ENCODE measurements at places on chromosomes 2 and 18.

- DNase-seq = no peak
Observed at GRCh38 chr18:24915547-24915946, 436.4 kb downstream of the ZNF521 start.

GRCh38 chr18:35390951-35391700 lies 14.0 kb upstream of the ZNF396 start:
- no peak for DNase-seq

DNA sequence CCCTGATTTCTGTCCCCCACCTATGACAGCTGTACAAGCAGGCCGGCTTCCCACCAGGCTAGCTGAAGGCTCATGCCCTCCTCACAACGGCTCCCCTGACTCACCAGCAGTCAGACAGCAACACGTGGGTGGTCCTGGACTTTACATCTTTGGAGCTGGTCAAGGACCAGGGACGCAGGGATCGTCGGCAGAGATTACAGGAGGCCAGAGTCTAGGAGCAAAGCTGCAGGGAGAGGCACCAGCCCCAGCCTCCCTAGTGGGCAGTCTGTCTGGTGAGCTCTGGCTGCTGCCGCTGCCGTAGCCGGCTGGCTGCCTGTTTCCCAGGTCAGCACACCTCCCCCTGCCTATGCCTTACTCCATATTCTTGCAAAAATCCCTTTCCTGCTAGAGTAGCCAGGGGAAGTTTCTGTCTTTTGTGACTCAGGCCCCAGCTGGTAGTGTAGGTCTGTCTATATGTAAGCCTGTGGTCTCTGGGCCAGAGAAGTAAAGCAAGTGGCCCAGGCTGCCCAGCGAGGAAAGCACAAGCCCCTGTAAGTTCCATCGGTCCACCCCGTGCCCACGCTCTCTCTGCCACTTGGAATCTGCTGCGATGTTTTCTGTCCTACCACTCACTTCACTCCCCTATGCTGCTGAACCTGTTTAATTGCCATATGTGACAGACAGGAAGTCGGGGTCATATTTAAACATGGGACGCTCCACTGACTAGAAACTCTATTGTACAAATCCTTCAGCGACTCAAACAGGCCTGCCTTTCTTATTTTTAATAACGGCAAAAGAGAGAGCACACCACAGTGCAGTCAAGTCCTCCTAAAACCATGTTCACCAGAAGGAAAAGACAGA lies 2.4 kb upstream of the ARHGEF4 start:
- no peak for DNase-seq

DNA sequence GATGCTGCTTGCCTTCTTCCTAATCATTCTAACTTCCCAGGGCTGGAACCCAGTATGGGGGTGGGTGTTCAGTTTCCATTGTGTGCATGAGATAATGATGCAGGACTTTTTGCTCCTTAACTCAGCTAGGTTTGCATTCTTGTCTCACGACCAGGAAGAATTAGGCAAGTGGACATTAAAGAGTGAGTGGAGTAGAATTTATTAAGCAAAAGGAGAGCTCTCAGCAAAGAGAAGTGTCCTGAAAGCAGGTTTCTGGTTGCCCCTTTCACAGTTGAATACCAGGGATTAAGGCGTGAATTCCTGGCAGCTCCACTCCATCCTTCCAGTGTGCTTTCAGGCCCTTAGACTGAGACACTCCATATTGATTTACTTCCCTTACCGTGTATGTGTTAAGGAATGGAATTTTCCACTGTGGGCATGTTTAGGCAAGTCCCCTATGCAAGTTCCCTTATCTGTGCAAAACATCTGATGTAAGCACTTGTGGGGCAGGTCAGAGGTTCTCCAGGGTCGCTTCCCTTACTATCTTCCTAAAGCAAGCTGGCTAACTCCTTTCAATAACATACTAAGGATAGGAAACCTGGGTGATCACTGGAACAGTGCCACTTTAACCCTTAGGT lies 126.5 kb downstream of the GPR39 start:
- no peak for DNase-seq

DNA sequence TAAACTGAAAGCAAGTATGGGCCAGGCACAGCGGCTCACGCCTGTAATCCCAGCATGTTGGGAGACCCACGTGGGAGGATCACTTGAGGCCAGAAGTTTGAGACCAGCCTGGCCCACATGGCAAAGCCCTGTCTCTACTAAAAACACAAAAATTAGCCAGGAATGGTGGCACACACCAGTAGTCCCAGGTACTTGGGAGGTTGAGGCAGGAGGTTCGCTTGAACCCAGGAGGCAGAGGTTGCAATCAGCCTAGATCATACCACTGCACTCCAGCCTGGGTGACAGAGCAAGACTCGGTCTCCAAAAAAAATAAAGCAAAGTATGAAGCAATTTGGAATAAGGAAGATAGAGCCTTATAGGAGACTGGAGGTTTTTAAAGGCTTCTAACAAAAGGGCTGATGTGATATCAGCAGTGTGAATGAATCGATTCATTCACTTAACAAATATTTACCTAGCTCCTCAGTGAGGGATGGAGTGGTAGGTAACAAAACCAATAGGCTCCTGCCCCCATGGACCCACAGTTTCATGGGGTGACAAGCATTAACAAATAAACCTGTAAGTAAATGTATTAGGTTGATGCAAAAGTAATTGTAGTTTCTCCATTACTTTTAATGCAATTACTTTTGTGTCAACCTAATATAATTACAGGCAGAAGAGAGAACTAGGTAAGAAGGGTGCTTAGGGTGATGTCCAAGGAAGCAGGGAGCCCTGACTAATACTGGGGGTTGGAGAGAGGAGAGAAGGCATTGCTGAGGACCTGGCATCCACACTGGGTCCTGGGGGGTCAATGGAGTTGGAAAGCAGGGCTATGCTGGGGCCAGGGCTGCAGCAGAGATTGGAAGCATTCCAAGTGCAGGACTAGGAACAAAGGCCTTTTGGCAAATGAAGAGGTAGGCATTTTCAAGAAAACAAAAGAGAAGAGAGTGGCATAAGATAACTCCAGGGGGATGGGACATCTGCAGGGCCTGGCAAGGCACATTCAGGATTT lies 195.4 kb upstream of the ARL4C start:
- no peak for DNase-seq

GRCh38 chr2:236555481-236555880 lies 14.1 kb upstream of the ACKR3 start:
- DNase-seq = no peak

- DNase-seq = peak; percentile 45
Observed at GRCh38 chr2:119929537-119929936, 83.3 kb upstream of the EPB41L5 start.

- DNase-seq = no peak
Observed at GRCh38 chr2:134420920-134421319, 167.0 kb downstream of the MGAT5 start.

- DNase-seq = no peak
Observed at GRCh38 chr2:230335461-230335863, 8.5 kb downstream of the SP140L start.

GRCh38 chr2:19689646-19690168 lies 212.1 kb downstream of the TTC32 start:
- DNase-seq = no peak

- DNase-seq = no peak
Observed at GRCh38 chr2:29983308-29983707, 61.9 kb upstream of the ALK start.

DNA sequence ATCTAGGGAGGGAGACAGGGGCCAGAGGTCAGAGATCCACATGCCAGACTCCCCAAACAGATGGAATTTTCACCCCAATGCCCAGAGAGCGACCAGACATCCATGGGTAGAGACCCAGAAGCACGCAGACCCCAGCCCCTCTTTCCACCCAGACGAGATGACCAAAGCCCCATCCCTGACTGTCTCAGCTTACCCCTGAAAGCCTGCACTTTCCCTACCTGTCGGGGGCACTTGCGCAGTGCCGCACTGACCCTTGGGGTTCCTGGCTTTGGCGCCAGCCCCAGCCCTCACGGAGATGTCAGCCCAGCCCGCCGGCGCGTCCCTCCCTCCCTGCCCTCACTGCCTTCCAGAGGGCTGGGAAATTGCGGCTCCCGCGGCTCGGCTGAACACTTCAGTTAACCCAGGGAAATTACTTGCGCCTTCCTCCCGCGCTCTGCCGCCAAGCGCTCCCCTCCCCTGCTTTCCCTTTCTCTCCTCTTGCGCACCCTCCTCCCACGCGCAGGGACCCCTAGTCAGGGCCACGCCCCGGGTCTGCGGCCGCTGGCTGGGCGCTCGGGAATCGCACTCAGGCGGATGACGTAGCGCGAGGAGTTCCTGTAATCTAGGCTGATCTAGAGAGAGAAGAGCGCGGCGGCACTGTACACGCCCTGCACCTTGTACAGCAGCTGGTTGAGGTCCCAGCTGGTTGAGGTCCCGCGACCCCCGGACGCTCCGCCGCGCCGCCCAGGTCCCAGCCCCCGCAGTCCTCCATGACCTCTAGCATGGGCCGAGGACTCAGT lies 12.0 kb downstream of the ALPG start:
- DNase-seq = no peak

GRCh38 chr2:184799379-184799778 lies 201.1 kb downstream of the ZNF804A start:
- DNase-seq = no peak

DNA sequence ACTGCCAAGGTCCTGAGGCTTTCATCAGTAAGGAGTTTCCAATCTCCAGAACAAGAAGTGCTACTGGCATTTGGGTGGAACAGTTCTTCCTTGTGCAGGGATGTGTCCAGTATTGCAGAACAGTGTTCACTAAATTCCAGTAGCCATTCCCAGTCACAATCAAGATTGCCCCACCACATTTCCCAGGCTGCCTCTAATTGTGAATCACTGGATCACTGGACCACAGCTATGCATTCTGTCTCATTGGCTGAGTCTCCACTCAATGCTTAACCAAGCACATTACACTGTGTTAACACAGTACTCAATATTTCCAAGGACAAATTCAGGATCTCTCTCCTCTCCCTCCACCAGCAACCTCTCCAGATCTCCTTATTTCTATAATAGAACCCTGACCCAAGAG lies 160.2 kb upstream of the CCDC150 start:
- no peak for DNase-seq

- no peak for DNase-seq
Observed at GRCh38 chr2:172278667-172279066, 148.7 kb upstream of the ITGA6 start.

DNA sequence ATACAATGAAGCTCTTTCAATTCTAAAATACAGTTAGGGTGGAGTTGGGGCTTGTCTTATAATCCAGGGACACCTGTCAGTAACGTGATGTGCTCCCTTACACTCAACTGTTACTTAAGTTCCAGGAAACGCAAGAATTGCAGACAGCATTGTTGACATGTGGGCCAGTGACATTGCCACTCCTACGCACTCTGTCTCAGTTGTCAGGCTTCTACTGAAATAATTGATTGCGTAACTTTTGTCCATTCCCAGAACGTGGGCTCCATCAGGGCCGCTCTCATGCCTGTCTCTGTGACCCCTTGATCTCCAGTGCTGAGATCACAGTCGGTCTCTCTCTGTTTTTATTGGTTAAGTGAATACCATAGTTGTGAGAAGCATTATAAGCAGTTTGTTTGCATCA lies 487.8 kb downstream of the GALR1 start:
- DNase-seq = no peak

GRCh38 chr2:23092831-23093230 lies 292.1 kb upstream of the KLHL29 start:
- no peak for DNase-seq

GRCh38 chr18:6441200-6441599 lies 26.5 kb upstream of the L3MBTL4 start:
- no peak for DNase-seq

- DNase-seq = peak; percentile 45
Observed at GRCh38 chr2:79935771-79936657, 368.5 kb downstream of the LRRTM1 start.

GRCh38 chr2:205848601-205849000 lies 166.3 kb downstream of the NRP2 start:
- no peak for DNase-seq

DNA sequence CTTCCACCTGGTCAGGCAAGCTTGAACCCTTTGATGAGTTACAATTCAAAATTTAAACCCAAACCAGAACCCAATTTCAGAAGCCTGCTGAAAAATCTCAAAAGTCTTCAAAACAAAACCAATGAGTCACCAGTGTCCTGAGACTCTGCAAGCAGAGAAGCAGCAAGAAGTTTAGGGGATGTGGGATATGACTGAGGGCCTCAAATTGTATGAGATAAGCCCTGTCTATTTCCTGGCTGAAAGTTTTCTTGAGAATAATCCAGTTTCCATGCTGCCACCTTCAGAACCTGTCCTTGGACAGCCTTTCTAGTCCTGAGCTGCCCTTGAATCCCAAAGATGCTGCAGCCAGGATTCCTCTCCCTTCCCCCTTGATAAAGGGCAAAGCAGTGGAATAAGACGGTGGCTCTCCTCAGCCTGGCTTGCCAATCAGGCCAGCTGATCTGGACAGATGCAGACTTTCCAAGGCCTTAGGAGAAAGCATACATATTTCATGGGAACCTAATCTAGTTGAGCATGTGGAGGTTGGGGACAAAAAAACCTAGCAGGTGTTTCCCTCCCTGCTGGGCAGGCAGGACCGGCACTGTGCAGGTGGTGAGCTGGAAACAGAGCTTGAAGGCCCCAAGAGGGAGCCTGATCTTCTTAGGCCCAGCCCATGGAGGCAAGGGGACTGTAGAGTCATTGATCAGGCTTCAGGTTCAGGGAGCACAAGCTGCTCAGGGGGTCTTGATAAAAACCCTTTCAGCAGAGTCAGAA lies 278.0 kb upstream of the MGAT5 start:
- peak; percentile 40 for DNase-seq

- no peak for DNase-seq
Observed at GRCh38 chr2:239768907-239769553, 256.1 kb downstream of the NDUFA10 start.

- no peak for DNase-seq
Observed at GRCh38 chr2:201901786-201902185, 95.4 kb downstream of the CDK15 start.

- DNase-seq = no peak
Observed at GRCh38 chr2:142033393-142033792, 97.4 kb downstream of the LRP1B start.

GRCh38 chr2:5782103-5782502 lies 89.9 kb downstream of the SOX11 start:
- DNase-seq = no peak

DNA sequence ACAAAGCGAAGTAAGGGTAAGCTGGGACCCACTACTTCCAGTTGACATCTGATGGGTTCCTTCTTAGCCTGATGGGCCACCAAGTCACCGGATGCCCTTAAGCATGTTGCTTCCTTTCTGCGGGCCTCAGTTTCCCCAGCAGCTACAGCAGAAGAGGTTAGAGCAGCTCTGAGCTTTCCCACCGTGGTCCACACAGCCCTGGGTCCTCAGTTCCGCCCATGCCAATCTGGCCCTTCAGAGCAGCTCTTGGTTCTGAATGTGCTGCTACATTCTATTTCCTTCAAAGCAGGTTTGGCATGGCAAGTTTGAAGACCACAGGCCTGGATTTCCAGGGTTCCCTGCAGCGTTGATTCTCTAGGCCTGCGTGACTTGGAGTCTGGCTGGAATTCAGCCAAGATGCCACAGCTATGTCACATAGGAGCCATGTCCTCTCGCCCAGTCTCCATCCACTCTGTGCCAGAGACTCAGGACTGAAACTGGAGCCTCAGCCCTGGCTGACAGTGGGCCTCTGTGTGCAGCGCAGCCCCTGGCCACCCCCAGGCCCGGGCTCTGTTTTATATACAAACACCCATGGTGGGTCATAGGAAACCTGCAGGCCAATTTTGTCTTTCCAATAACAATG lies 79.6 kb downstream of the TFCP2L1 start:
- no peak for DNase-seq

- peak; percentile 39 for DNase-seq
Observed at GRCh38 chr2:231297108-231297908, 98.2 kb upstream of the B3GNT7 start.

All from activated CD4-positive, alpha-beta T cell treated with anti-CD3 and anti-CD28 coated beads, Interleukin-2, Interleukin-6, amounts not matched to agents 100 ng/mL and 50 ng/mL, durations not matched to agents 16 hours and 8 hours (primary cell).